ENCODE measurements at places on chromosomes 5 and 9. TPM values are rescaled to one million over a fixed set of nuclear protein-coding genes. Genes with fewer than 3 reads are reported as not detected.
A peak's percentile ranks its signal among the peaks of the same experiment; 100 is the strongest.

DNA sequence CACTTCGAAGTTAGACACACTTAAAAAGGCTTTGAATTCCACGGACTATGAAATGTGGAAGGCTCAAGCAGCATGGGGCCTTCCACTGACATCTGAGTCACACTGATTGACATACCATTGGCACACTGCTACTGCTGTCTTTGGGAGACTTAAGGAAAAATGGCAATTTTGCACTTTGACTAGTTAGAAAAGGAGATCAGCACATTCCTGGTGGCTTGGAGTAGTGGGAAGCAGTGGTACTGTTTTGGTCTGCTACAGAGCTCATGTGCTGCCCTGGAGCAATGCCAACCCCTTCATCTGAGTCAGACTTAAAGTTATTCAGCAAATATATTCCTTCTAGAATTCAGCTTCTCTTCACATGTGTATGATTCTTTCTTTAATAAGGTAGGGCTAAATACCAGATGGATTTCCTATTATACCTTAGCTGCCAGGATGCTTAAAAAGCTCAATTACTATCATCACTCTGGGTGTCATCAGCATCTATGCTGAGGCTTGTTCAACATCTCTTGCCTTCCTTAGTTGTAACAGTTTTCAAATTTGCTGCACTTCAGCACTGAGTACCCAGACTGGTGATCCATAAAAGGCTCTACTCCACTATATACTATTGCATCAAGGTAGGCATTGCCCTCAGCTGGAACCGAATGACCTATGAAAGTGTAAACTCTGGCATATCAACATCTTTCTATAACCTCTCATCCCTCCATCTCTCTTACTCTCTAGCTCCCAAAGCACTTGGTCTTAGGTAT is 42.3 kb upstream of the MOCS2 start:
- H3K4me3 ChIP-seq = no peak overlapping the region
- no peak for DNase-seq
- H3K4me1 ChIP-seq = no peaks in the 10 kb centered on the region
- no peaks in the 10 kb centered on the region for H3K36me3 ChIP-seq
- no peak overlapping the region for H3K27ac ChIP-seq

DNA sequence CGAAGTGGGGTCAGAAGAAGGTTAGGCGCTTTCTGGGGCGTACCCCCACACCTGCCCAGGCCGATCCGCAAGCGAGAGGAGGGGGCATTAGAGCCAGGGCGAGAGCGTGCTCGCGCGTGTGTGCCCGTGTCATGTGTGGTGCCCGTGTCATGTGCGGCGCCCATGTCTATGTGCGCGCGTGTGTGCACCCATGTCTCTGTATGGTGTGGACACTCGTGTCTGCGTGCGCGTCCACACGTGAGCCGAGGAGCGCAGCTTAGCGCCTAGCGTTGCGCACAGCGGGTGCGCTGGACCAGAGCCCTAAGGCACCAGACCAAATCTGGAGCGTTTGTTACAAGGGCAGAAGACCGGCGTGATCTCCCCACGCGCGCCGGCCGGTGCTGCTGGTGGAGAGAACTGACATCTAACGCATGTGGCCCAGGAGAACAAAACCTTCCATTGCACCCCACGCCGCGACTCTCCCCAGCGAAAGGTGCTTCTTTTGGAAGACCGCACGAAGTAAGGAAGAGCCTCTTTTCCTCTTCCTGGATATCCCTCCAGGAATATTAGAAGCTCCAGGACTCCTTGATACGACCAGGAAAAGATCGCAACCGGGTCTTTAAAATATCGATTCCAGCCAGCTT is 644 bp downstream of the NIM1K start:
- no peaks in the 10 kb centered on the region for H3K36me3 ChIP-seq
- H3K27me3 ChIP-seq = peaks cover 49% of the 10 kb centered on the region
- H3K27ac ChIP-seq = no peak overlapping the region
- H3K4me3 ChIP-seq = peak overlapping the region; percentile 70
- peaks cover 26% of the 10 kb centered on the region for H3K4me1 ChIP-seq

- no peak overlapping the region for H3K4me3 ChIP-seq
- no peak overlapping the region for H3K27ac ChIP-seq
- no peaks in the 10 kb centered on the region for H3K27me3 ChIP-seq
- DNase-seq = no peak
- no peaks in the 10 kb centered on the region for H3K36me3 ChIP-seq
These were observed 58.3 kb upstream of the ANKRD33B start for GRCh38 chr5:10505517-10506095.

DNA sequence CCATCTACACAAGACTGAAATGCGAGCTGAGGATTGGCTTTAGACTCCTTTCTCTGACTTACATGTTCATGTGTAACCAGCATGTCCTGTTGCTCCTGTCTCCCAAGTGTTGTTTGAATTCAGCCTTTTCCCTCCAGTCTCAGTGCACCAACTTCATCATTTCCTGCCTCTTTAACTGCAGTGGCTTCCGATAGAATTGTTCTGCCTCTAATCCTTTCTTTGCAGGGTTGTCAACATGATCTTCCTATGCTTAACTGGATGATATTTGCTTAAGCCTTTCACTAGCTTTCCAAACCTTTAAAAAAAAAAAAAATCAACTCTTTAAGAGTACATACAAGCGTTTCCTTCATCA is 6.7 kb upstream of the FYB1 start:
- H3K27me3 ChIP-seq = no peaks in the 10 kb centered on the region

DNA sequence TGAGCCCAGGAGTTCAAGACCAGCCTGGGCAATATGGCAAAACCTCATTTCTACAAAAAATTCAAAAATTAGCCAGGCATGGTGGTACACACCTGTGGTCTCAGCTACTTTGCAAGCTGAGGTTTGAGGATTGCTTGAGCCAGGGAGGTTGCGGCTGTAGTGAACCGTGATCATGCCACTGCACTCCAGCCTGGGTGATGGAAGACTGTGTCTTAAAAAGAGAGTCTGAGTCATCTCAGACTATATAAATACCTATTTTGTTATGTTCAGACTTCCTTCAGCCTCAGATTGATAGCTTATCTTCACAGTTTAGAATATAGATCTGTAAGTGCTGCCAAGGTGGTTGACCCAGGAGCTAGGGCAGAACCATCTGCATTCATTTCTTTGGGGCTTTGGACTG is 1.6 kb upstream of the PAIP2 start:
- H3K27me3 ChIP-seq = no peaks in the 10 kb centered on the region
- no peak for DNase-seq
- H3K36me3 ChIP-seq = no peaks in the 10 kb centered on the region
- H3K4me3 ChIP-seq = no peak overlapping the region
- peaks cover 12% of the 10 kb centered on the region for H3K4me1 ChIP-seq

GRCh38 chr9:110072597-110073355 is 135.2 kb downstream of the C9orf152 start:
- no peaks in the 10 kb centered on the region for H3K27me3 ChIP-seq
- peaks cover 16% of the 10 kb centered on the region for H3K4me1 ChIP-seq
- H3K36me3 ChIP-seq = no peaks in the 10 kb centered on the region
- peak; percentile 48 for DNase-seq

DNA sequence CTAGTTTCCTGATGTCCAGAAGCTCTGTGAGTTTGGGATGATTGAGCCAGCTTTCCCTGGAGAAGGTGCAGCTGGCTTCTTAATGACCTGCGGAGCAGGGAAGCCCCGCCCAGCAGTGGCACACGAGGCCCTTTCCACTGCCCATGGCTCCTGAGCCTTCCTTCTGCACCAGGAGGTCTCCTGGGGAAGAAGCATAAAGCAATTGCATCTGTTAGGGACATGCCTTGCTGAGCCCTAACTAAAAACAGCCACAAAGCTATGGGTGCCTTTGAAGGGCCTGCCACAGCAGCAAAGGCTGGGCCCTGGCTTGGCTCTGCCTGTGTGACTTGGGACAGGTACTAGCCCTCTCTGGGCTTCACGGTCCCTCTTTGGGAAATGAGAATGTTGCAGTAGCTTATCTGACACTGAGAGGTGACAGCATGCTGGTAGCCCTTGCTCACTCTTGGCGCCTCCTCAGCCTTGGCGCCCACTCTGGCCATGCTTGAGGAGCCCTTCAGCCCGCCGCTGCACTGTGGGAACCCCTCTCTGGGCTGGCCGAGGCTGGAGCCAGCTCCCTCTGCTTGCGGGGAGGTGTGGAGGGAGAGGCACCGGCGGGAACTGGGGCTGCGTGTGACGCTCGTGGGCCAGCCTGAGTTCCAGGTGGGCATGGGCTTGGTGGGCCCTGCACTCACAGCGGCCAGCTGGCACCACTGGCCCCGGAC is 218.4 kb downstream of the FSTL4 start:
- no peak for DNase-seq
- peaks cover 23% of the 10 kb centered on the region for H3K4me1 ChIP-seq
- H3K4me3 ChIP-seq = no peak overlapping the region
- H3K27me3 ChIP-seq = no peaks in the 10 kb centered on the region

GRCh38 chr5:137310051-137310730 is 188.9 kb downstream of the SPOCK1 start:
- peaks cover 34% of the 10 kb centered on the region for H3K4me1 ChIP-seq
- no peak overlapping the region for H3K4me3 ChIP-seq
- H3K27ac ChIP-seq = no peak overlapping the region
- H3K36me3 ChIP-seq = no peaks in the 10 kb centered on the region
- H3K27me3 ChIP-seq = no peaks in the 10 kb centered on the region
- DNase-seq = no peak

The FSTL4 gene
- total RNA-seq = 2.3 TPM

Measured in neural progenitor cell (in vitro differentiated cells).